ENCODE measurements at places on chromosomes 16 and 17. TPM values are rescaled to one million over a fixed set of nuclear protein-coding genes. Genes with fewer than 3 reads are reported as not detected.

OR3A1 gene
- not detected for total RNA-seq

FBXW10 gene
- 0.16 TPM for total RNA-seq

RHBDL1 gene
- 6.0 TPM for total RNA-seq

SKAP1 gene
- total RNA-seq, result 3.4 TPM

SMIM36 gene
- not detected for total RNA-seq

GPR142 gene
- total RNA-seq, result not detected

CLEC10A gene
- not detected for total RNA-seq

KRT28 gene
- total RNA-seq, result not detected

KRT9 gene
- total RNA-seq, result not detected

ZNF830 gene
- total RNA-seq, result 18.5 TPM

KIF18B gene
- 19.2 TPM for total RNA-seq

PIK3R5 gene
- 0.25 TPM for total RNA-seq

OR3A2 gene
- not detected for total RNA-seq

TMIGD1 gene
- total RNA-seq, result not detected

SERPINF2 gene
- 0.44 TPM for total RNA-seq

CBX2 gene
- total RNA-seq, result 48.6 TPM

CTRB2 gene
- total RNA-seq, result not detected

HAP1 gene
- total RNA-seq, result 0.45 TPM

KRT15 gene
- 8.5 TPM for total RNA-seq

CD300A gene
- not detected for total RNA-seq

DNAH9 gene
- total RNA-seq, result 0.35 TPM

NLRC3 gene
- not detected for total RNA-seq

CXCL16 gene
- 8.8 TPM for total RNA-seq

FAM171A2 gene
- total RNA-seq, result 58.0 TPM

ABCA3 gene
- total RNA-seq, result 3.5 TPM

CHRNE gene
- total RNA-seq, result 1.7 TPM

EVI2B gene
- total RNA-seq, result not detected

NPIPB8 gene
- 0.16 TPM for total RNA-seq

TMEM114 gene
- total RNA-seq, result not detected

PPP1R27 gene
- total RNA-seq, result 0.35 TPM

KRTAP1-5 gene
- total RNA-seq, result not detected

CACNG5 gene
- total RNA-seq, result not detected

PPP1R9B gene
- 56.6 TPM for total RNA-seq

OR4D1 gene
- total RNA-seq, result not detected

TM4SF5 gene
- total RNA-seq, result not detected

KRT25 gene
- total RNA-seq, result not detected

UTS2R gene
- total RNA-seq, result 7.6 TPM
